ENCODE measurements at places on chromosomes 12 and 14. TPM values are rescaled to one million over a fixed set of nuclear protein-coding genes. Genes with fewer than 3 reads are reported as not detected.

Gene BICDL1
- total RNA-seq: 32.6 TPM

Gene CMKLR1
- total RNA-seq: 0.56 TPM

Gene SERPINA5
- total RNA-seq: 0.28 TPM

Gene MFAP5
- 3.3 TPM for total RNA-seq

Gene ASCL1
- not detected for total RNA-seq

Gene DPPA3
- not detected for total RNA-seq

Gene SLC2A14
- total RNA-seq: not detected

Gene KRT6A
- 18,870 TPM for total RNA-seq

Gene PRR4
- 0.64 TPM for total RNA-seq

Gene MLXIP
- total RNA-seq: 13.1 TPM

Gene KRT86
- not detected for total RNA-seq

Gene PSME2
- 116 TPM for total RNA-seq

Gene ZNF410
- total RNA-seq: 33.2 TPM

Measured in esophagus mucosa (tissue), 1 donor.